ENCODE measurements at places on chromosomes 3 and 15. TPM values are rescaled to one million over a fixed set of nuclear protein-coding genes. Genes with fewer than 3 reads are reported as not detected.
A peak's percentile ranks its signal among the peaks of the same experiment; 100 is the strongest.

PP2D1 gene
- not detected for total RNA-seq

CTDSPL gene
- total RNA-seq: 80.9 TPM

B3GALNT1 gene
- 55.6 TPM for total RNA-seq

RBPMS2 gene
- total RNA-seq: not detected

HRG gene
- total RNA-seq: 6.9 TPM

DNA sequence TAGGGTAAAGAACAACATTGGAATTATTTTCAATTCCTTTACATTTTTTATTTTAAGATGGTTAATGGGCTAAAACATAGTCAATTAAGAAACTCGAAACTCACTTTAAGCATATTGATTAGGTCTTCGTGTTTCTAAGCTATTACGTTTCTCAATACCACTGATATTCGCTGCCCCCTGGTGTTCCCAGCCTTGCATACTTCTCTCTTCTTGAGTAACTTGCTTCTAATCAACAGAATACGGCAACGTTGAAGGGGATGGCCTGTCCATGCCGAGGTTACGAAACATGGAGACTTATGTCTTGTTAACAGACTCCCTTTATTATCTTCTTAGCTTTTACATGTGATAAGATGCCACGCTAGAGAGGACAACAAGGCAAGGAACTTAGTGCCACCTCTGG, 43.6 kb downstream of the ROBO1 start:
- no peaks in the 10 kb centered on the region for H3K36me3 ChIP-seq
- no peaks in the 10 kb centered on the region for H3K4me1 ChIP-seq
- DNase-seq: no peak
- no peak overlapping the region for H3K4me3 ChIP-seq
- no peaks in the 10 kb centered on the region for H3K27me3 ChIP-seq

GRCh38 chr3:43223670-43224364, 62.5 kb upstream of the SNRK start:
- no peak overlapping the region for H3K27ac ChIP-seq
- H3K36me3 ChIP-seq: no peaks in the 10 kb centered on the region
- H3K4me1 ChIP-seq: no peaks in the 10 kb centered on the region
- no peaks in the 10 kb centered on the region for H3K27me3 ChIP-seq

DNA sequence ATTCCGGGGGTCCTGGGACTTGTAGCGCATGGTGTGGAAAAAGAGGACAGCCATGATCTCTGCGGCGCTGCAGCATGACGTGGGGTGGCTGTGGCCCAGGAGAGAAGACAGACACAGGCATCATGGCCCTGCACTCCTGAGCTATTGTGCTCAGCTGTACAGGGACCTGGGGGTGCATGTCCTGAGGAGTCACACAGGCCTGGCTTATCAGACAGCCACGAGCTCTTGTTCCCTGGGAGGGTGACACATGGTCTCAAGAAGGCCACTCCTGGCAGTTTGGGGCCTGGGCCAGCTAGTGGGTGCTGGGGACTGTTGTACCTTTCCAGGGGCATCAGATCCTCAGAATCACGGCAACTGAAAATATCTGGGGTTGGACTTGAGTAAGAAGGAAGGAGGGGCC, 13.7 kb downstream of the TKT start:
- no peak overlapping the region for H3K4me3 ChIP-seq
- H3K27ac ChIP-seq: peak overlapping the region; percentile 6
- no peak for DNase-seq
- peaks cover 43% of the 10 kb centered on the region for H3K36me3 ChIP-seq
- H3K4me1 ChIP-seq: peaks cover 14% of the 10 kb centered on the region

- peak overlapping the region; percentile 97 for H3K27ac ChIP-seq
- peaks cover 6% of the 10 kb centered on the region for H3K4me1 ChIP-seq
- DNase-seq: no peak
- H3K36me3 ChIP-seq: peaks cover 4% of the 10 kb centered on the region
- H3K4me3 ChIP-seq: peak overlapping the region; percentile 65
Observed at GRCh38 chr3:48662145-48662752, 437 bp downstream of the CELSR3 start.

DNA sequence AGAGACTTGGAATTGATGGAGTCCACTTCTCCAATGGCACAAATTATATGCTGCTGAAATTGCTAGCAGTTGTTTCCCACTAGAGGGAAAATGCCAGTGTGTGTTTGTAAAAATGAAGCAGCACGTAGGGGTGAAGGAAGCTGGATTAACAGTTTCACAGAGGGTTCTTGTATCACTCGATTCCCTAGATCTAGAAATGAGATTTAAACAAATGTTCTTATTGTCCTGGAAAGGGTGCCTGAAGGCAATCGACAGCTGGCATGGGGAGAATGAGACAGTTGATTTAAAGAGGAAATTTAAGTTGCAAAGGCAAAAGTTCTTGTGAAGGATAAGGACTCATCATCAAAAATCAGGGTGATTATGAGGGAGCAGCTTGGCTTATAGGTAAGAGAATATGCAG, 234.8 kb upstream of the ARPP21 start:
- no peaks in the 10 kb centered on the region for H3K27me3 ChIP-seq
- H3K36me3 ChIP-seq: no peaks in the 10 kb centered on the region
- H3K27ac ChIP-seq: no peak overlapping the region
- DNase-seq: no peak

- no peak for DNase-seq
- H3K36me3 ChIP-seq: no peaks in the 10 kb centered on the region
- H3K4me3 ChIP-seq: no peak overlapping the region
- H3K4me1 ChIP-seq: no peaks in the 10 kb centered on the region
Observed at GRCh38 chr15:77440378-77440999, 19.8 kb downstream of the HMG20A start.

DNA sequence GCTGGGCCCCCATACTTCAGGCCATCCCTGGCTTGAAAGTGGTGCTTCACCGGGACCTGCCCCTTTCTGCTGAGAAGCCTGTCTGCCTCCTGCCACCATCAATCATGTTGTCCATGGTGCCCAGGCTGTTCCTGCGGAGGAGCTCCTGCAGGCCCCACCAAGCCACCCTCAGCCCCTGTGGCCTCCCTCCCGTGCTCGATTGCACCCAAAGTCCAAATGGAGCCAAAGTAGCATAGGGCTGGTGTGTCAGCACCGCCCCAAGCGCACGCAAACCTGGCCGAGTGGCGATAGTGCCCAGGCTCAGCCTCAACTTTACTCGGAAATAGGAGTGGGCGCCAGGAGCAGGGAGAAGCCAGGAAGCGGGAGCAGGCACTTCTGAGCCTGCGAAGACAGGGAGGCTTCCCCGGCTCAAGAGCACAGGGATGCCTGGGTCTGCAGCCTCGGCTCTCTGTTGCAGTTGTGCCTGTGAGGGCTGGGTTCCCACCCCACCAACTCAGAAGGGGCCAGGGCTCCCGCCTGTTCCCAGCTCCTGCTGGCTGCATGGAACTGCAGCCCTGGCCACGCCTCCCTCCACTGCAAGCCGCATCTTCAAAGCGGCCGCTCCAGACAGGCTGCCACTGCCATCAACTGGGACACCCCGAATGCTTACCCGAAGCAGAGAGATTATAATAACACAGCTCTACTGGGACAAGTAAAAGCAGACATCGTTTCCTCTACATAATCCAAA, 203.0 kb downstream of the ARRDC4 start:
- no peak overlapping the region for H3K4me3 ChIP-seq
- no peaks in the 10 kb centered on the region for H3K4me1 ChIP-seq

- H3K27ac ChIP-seq: no peak overlapping the region
- H3K4me1 ChIP-seq: no peaks in the 10 kb centered on the region
- H3K36me3 ChIP-seq: no peaks in the 10 kb centered on the region
- no peak for DNase-seq
- H3K4me3 ChIP-seq: no peak overlapping the region
Observed at GRCh38 chr3:144141496-144141895, 169.9 kb downstream of the DIPK2A start.

DNA sequence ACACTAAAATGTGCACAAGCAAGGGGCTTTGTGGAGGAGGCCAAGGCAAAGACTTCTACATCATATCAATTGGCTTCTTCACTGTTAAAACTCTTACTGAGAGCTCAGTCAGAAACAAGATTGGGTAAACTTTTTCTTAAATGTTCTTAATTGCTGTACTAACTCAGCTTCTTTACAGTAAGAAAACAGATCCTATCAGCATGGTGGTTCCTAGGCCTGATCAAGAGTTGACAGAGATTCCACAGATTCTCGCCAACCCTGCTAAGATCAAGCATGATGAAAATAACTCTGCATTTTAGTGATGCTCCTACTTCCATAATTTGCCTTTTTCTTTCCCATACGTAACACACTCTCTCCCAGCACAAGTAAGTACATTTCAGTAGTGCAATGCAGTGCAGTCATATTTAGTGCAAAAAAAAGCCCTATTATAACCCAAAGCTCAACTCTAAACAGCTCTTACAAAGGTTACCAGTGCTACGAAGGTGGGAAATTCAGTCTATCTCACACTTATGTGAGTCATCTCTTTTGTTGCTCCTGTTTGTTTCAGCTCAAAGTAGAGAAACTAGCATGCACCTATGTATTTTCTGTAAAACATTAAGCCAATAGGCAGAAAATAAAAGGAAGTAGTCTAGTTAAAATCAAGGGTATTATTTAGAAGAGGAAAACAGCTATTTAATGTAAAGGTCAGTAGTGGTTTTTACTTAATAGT, 29.9 kb downstream of the TIGIT start:
- no peaks in the 10 kb centered on the region for H3K4me1 ChIP-seq
- H3K27me3 ChIP-seq: no peaks in the 10 kb centered on the region
- no peak for DNase-seq
- H3K36me3 ChIP-seq: no peaks in the 10 kb centered on the region

DNA sequence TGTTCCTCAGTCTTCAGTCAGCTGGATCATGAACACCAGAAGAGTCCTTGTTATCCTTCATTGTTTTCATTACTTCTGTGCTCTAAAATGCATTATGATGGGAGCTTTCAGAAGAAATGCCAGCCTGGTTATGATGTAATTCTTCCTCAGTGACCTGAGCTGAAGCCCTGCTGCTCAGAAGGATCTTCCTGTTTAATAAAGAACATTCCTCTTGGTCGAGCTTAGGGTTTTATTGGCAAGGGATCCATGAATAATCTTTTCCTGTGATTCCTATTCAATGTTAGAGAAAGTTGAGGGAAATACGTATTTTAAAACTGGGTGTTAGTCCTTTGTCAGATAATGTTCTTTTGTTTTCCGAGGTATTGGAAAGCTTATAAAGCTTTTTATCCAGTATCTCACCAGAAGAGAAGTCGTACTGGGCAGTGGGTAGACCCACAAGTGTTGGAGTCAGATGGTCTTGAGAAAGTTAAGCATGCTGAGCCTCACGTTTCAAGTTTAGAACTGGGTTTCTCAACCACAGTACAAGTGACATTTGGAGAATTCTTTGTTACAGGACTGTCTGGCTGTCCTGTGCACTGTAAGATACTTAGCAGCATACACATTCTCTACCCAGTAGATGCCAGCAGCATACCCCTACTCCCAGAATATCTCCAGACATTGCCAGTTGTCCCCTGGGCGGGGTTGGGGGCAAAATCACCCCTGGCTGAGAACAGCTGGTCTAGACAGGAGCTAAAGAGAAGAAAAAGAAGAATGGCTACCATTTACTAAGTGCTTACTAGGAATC, 212.3 kb upstream of the BHLHE40 start:
- H3K27me3 ChIP-seq: no peaks in the 10 kb centered on the region
- no peak for DNase-seq
- peaks cover 54% of the 10 kb centered on the region for H3K36me3 ChIP-seq
- H3K4me1 ChIP-seq: peaks cover 16% of the 10 kb centered on the region
- H3K4me3 ChIP-seq: no peak overlapping the region

GRCh38 chr3:99410789-99411311, 227.5 kb upstream of the COL8A1 start:
- peak overlapping the region; percentile 23 for H3K27ac ChIP-seq
- H3K4me3 ChIP-seq: no peak overlapping the region
- H3K27me3 ChIP-seq: no peaks in the 10 kb centered on the region
- no peaks in the 10 kb centered on the region for H3K36me3 ChIP-seq
- DNase-seq: no peak

- H3K4me1 ChIP-seq: no peaks in the 10 kb centered on the region
- no peak overlapping the region for H3K4me3 ChIP-seq
- H3K27ac ChIP-seq: no peak overlapping the region
Observed at GRCh38 chr3:85576091-85576690, 617.4 kb downstream of the CADM2 start.

GRCh38 chr3:195352895-195353488, 82.0 kb upstream of the XXYLT1 start:
- H3K27me3 ChIP-seq: no peaks in the 10 kb centered on the region
- H3K4me1 ChIP-seq: peaks cover 3% of the 10 kb centered on the region
- DNase-seq: no peak
- no peak overlapping the region for H3K4me3 ChIP-seq

GRCh38 chr3:55296791-55297190, 190.3 kb downstream of the WNT5A start:
- no peaks in the 10 kb centered on the region for H3K4me1 ChIP-seq
- no peaks in the 10 kb centered on the region for H3K27me3 ChIP-seq
- H3K27ac ChIP-seq: no peak overlapping the region
- no peak for DNase-seq
- no peaks in the 10 kb centered on the region for H3K36me3 ChIP-seq

GRCh38 chr15:79520654-79521053, 88.5 kb downstream of the MINAR1 start:
- no peak overlapping the region for H3K27ac ChIP-seq
- no peaks in the 10 kb centered on the region for H3K4me1 ChIP-seq
- H3K36me3 ChIP-seq: no peaks in the 10 kb centered on the region

DNA sequence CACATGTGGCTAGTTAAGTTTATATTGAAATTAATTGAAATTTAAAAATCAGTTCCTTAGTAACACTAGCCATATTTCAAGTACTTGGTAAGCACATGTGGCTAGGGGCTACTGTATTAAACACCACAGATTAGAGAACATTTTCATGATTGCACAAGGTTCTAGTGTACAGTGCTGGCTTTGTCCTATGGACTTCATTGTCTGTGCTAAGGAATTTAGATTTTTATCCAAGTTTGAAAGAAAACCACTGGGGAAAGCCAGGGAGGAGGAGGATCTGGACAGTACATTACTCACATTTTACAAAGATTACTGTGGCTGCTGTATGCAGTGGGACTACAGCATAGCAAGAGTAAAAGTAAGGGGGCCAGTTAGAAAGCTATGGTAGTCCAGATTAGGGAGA, 13.9 kb downstream of the STAC start:
- H3K27me3 ChIP-seq: no peaks in the 10 kb centered on the region
- H3K4me1 ChIP-seq: no peaks in the 10 kb centered on the region
- DNase-seq: no peak
- no peak overlapping the region for H3K4me3 ChIP-seq

DNA sequence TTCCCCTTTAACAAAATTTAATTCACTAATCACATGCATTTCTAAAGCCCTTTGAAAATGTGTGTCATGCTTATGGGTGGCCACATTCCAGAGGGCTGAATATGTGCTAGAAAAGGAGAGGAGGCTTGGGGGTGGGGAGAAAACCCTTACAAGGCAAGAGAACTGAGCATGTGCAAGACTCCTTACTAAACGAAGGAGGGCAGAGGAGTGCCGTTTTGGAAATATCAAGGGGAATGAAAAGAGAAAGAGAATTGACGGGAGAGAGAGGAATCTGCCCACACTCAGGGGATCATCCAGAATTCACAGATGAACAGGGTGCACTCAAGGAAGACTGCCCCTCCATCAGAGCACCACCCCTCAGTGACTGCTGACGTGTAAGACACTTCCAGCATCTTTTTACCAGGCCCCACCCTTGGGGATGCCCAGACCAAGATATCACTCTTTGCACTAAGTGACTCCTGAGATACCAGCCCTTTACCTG, 37.9 kb upstream of the TSC22D2 start:
- peak overlapping the region; percentile 25 for H3K4me3 ChIP-seq
- no peaks in the 10 kb centered on the region for H3K36me3 ChIP-seq
- no peaks in the 10 kb centered on the region for H3K27me3 ChIP-seq
- peak; percentile 91 for DNase-seq

Measured in ascending aorta (tissue), 2 donors.